Activated B cell treated with CpG ODN at 0.5 μM for 24 hours (primary cell): ENCODE measurements at places on chromosomes 1 and 21.

DNA sequence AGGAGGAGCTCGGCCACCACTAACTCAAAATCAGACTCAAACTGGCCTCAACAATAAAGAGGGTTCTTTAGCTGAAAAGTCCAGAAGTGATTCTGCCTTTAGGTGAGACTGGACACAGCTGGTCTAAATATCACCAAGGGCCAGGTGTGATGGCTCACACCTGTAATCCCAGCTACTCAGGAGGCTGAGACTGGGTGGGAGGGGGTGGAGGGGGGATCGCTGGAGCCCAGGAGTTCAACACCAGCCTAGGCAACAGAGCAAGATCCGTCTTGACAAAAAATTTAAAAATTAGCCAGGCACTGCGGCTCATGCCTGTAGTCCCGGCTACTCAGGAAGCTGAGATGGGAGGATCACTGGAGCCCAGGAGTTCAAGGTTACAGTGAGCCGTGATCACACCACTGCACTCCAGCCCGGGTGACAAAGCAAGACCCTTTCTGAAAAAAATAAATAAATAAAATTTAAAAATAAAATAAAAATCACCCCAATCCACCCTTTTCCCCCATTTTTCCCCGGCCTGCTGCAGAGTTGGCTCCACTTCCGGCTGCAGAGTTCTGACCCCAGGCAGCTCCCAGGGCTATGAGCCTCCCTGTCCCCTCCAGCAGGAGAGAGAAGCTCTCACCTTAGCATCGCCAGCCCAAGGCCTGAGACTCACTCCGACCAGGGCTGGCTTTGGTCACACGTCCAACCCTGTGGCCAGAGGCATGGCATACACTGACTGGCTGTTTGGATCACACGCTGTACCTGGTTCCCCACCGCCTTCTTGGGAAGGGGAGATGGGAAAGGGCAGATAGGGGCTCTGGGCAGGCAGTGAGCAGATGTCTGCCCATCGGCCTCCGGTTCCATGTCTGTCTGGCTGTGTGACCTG is 87.3 kb upstream of the IFFO2 start:
- H3K4me3 ChIP-seq: no peak overlapping the region
- H3K4me1 ChIP-seq: no peaks in the 10 kb centered on the region
- no peak overlapping the region for H3K27ac ChIP-seq

DNA sequence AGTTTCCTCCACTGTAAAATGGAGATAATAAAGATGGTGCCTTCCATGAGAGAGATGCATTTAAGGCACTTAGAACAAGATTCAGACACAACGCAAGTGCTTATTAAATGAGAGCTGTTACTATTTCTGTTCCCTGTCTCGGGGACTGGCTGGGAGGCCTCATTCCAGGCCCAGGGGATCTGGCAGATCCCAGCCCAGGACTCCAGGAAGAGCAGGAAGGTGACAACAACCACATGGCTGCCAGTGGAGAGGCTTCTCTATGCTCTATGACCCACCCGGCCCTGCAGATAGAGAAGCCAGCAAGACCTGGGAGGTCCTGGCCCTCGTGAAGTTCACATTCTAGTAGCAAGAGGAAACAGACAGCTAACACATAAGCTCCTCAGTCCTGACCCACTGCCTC is 175.5 kb downstream of the ACTL8 start:
- DNase-seq: no peak
- peaks cover 17% of the 10 kb centered on the region for H3K27me3 ChIP-seq
- no peaks in the 10 kb centered on the region for H3K36me3 ChIP-seq
- H3K4me1 ChIP-seq: no peaks in the 10 kb centered on the region

DNA sequence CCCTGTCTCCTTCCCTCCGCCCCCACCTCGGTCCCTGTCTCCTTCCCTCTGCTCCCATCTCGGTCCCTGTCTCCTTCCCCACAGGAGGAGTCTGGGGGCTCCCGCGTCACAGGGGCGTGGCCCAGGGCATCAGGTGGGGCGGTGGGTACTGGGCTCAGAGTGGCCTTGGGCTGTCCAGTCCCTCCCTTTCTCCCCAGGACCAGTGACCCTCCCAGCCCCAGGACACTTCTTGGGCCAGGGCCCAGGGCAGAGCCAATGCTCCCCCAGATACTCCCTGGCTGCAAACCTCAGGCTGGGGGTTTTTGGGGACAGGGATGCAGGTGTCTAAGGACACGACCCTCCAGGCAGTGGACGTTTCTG is 6.8 kb upstream of the RNF223 start:
- H3K4me3 ChIP-seq: no peak overlapping the region
- peaks cover 7% of the 10 kb centered on the region for H3K4me1 ChIP-seq
- no peak for DNase-seq
- no peaks in the 10 kb centered on the region for H3K27me3 ChIP-seq
- H3K36me3 ChIP-seq: peaks cover 3% of the 10 kb centered on the region
- no peak overlapping the region for H3K27ac ChIP-seq

- H3K36me3 ChIP-seq: no peaks in the 10 kb centered on the region
- peak overlapping the region; percentile 74 for H3K27ac ChIP-seq
- peak overlapping the region; percentile 28 for H3K4me3 ChIP-seq
- no peaks in the 10 kb centered on the region for H3K27me3 ChIP-seq
These were observed 31.6 kb downstream of the ADARB1 start for GRCh38 chr21:45105906-45106485.

GRCh38 chr21:43716376-43717165 is 2.4 kb upstream of the PDXK start:
- H3K4me3 ChIP-seq: peak overlapping the region; percentile 71
- DNase-seq: peak; percentile 46
- H3K27me3 ChIP-seq: peaks cover 12% of the 10 kb centered on the region
- peak overlapping the region; percentile 83 for H3K27ac ChIP-seq
- peaks cover 2% of the 10 kb centered on the region for H3K36me3 ChIP-seq
